Immature natural killer cell (primary cell): ENCODE measurements at places on chromosomes 7 and 10.

GRCh38 chr7:135291809-135292253 lies 58.2 kb downstream of the STRA8 start:
- DNase-seq: no peak

GRCh38 chr10:66981361-66982052 lies 55.7 kb downstream of the LRRTM3 start:
- no peak for DNase-seq

DNA sequence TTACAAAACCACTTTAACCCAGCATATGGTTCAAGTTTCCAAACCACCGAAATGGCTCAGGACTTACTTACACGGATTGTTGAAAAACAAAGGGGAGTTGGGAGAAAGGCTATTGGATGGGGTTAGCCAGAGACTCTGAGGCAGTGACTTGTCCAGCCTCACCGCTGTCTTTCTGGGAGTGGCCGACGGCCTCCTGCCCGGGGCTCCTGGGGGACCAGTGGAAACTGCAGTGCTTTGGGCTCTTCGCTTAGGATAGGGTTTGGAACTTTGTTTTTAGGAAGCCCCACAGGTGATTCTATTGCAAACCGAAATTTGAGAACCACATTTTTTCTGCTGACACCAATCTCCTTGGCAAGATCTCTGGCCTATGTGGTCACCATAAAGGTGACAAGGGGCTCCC lies 38.1 kb upstream of the R3HCC1L start:
- DNase-seq: no peak

DNA sequence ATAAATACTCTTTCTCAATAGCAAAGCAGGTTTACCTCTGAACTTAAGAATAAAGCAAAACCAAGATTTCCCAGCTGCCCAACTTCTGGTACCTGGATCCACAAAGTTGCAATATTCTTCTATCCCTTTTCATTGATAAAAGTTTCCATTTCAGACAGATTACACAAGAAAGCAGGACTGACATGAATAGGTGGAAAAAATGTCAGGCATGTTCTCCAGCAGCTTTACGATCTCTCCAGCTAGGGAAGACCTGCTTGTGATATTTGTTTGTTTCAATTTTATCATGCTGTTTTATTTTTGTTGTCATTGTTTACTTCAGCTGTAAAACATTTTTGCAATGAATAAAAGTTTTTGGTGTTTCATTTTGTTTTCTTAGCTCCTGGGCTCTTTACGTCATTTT lies 9.0 kb downstream of the RGS10 start:
- DNase-seq: no peak

- DNase-seq: no peak
Observed at GRCh38 chr10:13668126-13668525, 81.4 kb downstream of the PRPF18 start.

- DNase-seq: no peak
Observed at GRCh38 chr10:91974960-91975359, 51.4 kb downstream of the BTAF1 start.
